ENCODE measurements at places on chromosomes 7 and 10.

GRCh38 chr10:43822631-43823580, 174.2 kb upstream of the ZNF32 start:
- no peak for DNase-seq

GRCh38 chr10:130018265-130018664, 54.2 kb upstream of the EBF3 start:
- DNase-seq, result peak; percentile 7

GRCh38 chr7:157496416-157497275, 159.8 kb downstream of the DNAJB6 start:
- no peak for DNase-seq

DNA sequence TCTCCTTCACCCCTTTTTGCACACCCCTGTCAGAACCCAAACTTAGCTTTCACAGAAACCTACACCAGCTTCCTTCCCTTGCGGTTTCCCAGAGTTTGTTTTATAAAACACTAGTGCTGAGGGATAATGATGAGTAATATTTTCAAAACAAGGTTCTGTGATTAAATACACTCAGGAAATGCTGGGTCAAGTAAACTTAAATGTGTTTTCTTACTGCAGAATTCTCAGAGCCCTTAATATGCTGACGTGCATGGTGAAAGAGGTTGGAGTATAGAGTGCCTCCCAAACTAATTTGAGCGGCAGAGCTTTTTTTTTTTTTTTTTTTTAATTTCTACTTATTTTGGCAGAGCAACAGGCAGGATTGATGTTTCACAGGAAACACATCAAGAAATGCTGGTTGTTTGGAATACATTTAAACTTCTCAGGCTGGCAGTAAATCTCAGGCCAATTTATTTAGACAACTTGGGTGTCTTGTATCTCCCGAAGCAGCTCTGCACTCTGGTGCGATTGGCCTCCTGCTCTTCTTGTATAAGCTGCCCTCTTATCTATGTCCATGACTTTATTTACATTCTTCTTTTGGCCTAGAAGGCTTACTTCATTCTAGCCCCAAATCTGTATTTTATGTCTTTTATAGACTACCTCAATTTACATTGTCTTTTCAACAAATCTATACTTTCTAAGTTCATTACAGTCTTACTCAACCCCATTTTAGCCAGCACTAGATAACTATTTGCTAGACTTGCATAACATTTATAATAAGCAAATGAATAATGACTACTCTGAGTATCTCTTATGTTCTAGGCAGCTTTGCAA, 165.4 kb downstream of the BMPER start:
- no peak for DNase-seq

- no peak for DNase-seq
Measured at GRCh38 chr10:77189520-77189919, 448.1 kb downstream of the KCNMA1 start.

GRCh38 chr7:43785420-43785819, 26.9 kb downstream of the BLVRA start:
- DNase-seq, result no peak

- DNase-seq, result no peak
Measured at GRCh38 chr7:4247106-4247876, 434.8 kb upstream of the FOXK1 start.

DNA sequence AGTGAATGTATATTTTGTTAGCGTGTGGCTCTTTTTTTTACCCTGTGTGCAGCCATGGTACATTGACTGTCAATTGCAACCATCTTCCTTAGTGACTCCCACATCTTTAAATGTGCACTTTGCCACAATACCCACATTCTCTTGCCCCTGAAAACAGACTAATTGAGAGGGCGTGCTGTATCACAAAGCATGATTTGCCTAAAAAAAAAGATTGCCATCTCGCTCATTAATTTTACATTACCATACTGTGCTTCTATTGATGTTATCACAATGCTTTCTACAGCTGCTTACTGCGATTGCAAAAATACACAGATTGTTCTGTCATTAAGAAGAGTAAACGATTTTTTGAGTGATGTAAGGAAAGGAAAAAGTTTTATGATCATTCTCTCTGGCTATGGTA, 613.1 kb upstream of the NRP1 start:
- DNase-seq, result no peak

- no peak for DNase-seq
Measured at GRCh38 chr10:44316187-44316921, 68.5 kb downstream of the CXCL12 start.

- no peak for DNase-seq
Measured at GRCh38 chr10:125976960-125977605, 80.7 kb downstream of the FANK1 start.

- no peak for DNase-seq
Measured at GRCh38 chr10:43852149-43852548, 203.5 kb upstream of the ZNF32 start.

DNA sequence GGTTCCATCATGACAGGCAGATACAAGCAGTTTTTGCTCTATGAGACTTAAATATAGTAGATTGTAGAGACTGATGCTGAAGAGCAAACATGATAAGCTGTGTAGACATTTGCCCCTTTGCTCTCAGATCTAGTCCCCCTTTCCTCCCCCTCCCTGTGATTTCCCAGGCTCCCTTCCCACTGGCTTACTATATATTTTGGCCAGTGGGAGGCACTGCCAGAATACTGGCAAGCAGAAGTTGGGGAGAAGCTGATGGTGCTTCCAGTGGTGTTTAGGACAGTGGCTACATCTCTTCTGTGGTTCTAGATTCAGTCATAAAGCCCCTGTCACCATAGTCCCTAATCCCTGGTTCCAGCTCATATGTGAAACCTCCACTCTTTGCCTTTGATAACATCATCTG, 156.1 kb upstream of the STEAP4 start:
- no peak for DNase-seq

DNA sequence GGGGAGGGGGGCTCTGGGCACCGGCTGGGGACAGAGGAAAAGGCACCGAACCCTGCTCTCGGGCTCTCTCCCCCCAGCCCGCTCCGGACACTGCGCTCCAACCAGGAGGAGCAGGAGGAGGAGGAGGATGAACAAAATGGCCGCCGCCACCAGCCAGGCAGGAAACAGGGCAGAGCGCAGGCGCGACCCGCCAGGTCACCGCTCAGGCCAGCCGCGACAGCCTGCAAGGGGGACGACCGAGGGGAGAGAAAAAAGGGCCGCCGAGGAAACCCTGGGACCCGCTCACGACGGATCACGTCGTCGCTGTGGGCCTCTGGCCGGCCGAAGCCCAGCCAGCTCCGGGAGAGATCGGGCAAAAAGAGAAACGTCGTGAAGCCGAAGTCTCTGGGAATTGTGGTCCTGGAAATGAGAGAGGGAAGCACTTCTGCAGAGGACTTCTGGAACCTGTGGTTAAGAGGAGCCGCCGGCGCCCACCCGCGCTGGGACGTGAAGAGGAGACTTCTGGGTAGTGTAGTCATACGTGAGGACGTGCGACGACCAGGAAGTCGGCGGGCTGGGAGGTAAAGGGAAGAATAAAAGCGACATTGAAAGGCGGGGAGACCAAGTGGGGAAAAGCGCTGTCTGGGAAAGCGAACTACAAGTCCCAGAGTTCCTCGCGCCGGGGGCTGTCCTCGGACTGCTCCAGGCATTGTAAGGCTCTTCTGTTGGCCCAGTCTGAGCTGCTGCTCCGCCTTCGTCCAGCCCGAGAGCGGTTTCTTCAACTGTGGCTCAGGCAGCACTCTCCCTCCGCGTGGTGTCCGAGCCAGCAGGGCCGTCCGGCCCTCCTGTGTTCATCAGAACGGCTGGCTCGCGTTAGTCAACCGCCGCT, at the start of gene TIAL1:
TSS of gene TIAL1 (minus strand) at position 428 of the 868 bp plus-strand sequence. CDS start 499 bp downstream, outside the sequence.
- peak; percentile 98 for DNase-seq

GRCh38 chr7:159116581-159117339, 27.9 kb downstream of the VIPR2 start:
- DNase-seq, result no peak

DNA sequence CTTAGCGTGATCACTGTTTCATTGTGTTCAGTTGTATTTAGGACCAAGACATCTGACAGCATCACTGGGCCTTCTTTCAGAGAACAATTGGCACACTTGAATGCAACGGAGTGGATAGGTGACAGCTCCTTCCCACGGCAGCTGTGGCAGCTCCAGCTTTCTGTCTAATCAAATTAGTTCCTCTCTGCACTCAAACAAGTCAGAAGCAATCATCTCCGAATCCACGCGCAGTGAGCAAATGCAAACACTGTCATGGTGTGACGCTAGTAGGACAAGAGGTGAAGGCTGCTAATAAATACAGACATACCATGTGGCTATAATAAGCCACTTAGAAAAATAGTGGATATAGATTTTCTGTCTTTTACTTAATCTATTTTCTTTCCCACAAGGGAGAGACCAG, 542.4 kb downstream of the ACTR3B start:
- no peak for DNase-seq

- no peak for DNase-seq
Measured at GRCh38 chr10:23293973-23294590, 50.5 kb downstream of the C10orf67 start.

- no peak for DNase-seq
Measured at GRCh38 chr10:13674645-13675588, 88.2 kb downstream of the PRPF18 start.

- no peak for DNase-seq
Measured at GRCh38 chr10:62527019-62527827, 153.1 kb downstream of the ZNF365 start.

GRCh38 chr10:84293574-84294016, 34.8 kb upstream of the CCSER2 start:
- no peak for DNase-seq

DNA sequence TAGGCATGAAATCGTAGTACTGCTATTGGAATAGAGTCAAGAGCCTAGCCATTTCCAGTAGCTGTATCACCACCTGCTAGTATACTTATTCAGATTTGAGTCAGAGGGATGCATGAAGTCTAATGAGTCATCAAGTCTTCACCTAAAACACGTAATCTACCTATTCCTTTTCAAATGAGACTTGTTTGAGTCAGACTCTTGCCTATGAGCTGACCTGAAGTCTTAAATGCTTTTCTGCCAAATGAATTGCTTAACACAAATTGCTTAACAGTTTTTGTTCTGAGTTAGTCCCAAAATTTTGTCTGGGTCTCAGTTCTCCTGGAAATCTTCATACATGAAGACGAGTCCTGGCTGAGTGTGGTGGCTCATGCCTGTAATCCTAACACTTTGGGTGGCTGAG, 165.2 kb downstream of the GNAT3 start:
- DNase-seq, result no peak

DNA sequence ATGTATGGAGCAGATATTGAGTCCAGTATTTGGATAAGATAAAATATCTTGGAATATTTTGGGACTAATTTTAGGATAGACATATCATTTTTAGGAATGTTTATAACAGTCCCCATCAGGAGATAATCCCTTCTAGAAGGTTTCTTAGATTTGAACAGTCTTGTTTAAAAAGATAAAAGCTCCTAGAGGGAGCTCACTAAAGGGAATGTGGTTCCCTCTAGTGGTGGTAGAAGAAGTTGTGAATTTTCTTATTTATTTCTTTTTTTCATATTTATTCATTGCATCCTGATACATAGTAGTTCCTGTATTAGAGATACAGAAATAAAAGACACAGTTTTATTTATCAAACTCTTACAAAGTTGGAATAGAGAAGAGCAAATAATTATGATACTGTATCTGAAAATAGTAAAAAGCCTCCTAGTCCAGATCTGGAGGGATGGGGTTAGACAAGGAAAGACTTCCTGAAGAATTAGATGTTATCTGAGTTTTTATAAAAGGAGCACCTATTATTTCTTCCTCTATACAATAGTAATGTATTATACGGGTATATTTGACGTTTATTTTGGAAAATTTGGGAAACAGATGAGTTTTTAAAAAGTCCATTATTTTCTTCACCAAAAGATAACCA, 24.5 kb upstream of the KLF14 start:
- no peak for DNase-seq

GRCh38 chr10:4557469-4557868, 268.5 kb upstream of the AKR1E2 start:
- no peak for DNase-seq

GRCh38 chr7:134834689-134835462, 55.4 kb downstream of the CALD1 start:
- no peak for DNase-seq

- DNase-seq, result no peak
Measured at GRCh38 chr7:121041516-121042148, 53.1 kb downstream of the CPED1 start.

- DNase-seq, result no peak
Measured at GRCh38 chr7:131880078-131880477, 323.6 kb upstream of the PODXL start.

- DNase-seq, result no peak
Measured at GRCh38 chr7:151724920-151725584, 151.9 kb downstream of the PRKAG2 start.

GRCh38 chr7:25843467-25843866, 308.5 kb upstream of the NFE2L3 start:
- DNase-seq, result no peak

- no peak for DNase-seq
Measured at GRCh38 chr7:22008683-22009082, 63.0 kb upstream of the CDCA7L start.

GRCh38 chr10:1119027-1119426, 62.8 kb downstream of the WDR37 start:
- DNase-seq, result no peak

GRCh38 chr7:5330288-5330687, 47.5 kb downstream of the SLC29A4 start:
- DNase-seq, result no peak

DNA sequence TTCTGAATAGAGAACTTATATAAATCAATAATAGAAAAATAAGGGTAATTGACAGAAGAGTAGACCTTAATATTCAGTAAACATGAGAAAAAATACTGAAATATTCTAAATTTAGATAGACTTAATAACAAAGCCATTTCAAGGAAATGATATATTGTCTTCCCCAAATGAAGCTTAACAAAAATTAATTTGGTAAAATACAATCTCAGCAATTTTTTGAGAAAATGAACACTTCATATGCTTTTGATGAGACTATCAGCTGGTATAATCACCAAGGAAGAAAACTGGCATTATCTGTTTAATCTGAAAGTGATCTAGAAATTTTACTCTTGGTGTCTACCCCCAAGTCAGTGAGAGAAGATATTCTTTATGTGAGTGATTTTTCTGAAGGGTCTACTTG, 1.7 kb upstream of the FAM237B start:
- no peak for DNase-seq

DNA sequence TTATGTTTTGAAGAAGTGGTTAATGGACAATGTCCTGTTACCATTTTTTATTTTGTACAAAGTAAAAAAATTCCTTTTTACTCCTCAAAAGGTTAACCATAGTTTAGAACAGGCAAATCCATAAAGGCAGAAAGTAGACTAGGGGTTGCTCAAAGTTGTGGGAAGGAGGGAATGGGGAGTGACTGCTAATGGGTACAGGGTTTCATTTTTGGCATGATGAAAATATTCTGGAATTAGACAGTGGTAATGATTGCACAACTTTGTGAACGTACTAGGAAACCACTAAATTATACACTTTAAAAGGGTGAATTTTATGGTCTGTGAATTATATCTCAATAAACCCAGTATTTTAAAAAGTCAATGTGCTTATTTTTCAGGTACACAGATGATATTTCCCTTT, 35.4 kb upstream of the CDK14 start:
- no peak for DNase-seq

DNA sequence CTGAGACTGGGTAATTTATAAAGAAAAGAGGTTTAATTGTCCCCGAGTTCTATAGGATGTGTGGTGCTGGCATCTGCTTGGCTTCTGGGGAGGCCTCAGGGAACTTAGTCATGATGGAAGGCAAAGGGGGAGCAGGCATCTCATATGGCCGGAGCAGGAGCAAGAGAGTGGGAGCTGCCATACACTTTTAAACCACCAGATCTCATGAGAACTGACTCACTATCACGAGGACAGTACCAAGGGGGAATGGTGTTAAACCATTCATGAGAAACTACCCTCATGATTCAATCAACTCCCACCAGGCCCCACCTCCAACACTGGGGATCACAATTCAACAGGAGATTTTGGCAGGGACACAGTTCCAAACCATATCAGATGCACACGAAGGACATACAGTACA, 199.9 kb upstream of the DPP6 start:
- DNase-seq, result no peak

All from GDM1 (cell line).